ENCODE measurements at places on chromosomes 2 and 18.

DNA sequence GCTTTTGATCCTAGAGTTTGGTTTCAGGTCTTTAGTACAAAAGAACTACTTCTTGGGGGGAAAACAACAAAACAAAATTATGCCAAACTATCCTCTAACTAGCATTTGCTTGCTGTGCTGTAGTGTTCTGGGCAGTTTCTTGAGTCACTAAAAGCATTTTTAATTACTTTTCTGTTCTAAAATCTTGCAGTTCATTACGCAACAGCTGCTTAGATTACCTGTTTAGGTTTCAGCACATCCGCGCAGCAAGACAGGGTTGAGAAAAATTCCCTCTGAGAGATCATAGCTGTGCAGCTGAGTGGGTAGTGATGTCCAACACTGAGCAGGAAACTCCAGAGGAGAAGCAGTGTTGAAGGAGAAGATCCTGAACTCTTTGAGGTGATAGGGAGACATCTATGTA lies 9.0 kb downstream of the DAW1 start:
- no peak for DNase-seq

- no peak for DNase-seq
Observed at GRCh38 chr2:240457223-240458043, 22.0 kb downstream of the GPC1 start.

DNA sequence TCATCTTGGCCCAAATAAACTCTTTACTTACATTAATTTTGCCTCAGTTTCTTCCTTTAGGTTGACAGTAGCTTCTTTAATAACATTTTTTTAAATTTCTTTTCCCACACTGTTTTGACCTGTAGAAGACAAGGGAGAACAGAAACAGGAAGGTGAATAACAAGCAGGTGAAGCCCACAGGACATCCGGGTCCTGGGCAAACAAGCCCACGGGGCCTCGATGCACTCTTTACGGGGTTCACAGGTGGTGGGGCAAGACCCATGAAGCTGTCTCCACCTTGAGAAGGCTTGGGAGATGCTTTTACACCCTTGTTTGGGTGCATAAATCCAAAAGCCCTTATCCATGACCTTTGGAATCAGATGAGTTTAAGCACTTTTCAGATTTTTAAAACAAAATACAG lies 301.0 kb upstream of the MGAT5 start:
- DNase-seq, result no peak

DNA sequence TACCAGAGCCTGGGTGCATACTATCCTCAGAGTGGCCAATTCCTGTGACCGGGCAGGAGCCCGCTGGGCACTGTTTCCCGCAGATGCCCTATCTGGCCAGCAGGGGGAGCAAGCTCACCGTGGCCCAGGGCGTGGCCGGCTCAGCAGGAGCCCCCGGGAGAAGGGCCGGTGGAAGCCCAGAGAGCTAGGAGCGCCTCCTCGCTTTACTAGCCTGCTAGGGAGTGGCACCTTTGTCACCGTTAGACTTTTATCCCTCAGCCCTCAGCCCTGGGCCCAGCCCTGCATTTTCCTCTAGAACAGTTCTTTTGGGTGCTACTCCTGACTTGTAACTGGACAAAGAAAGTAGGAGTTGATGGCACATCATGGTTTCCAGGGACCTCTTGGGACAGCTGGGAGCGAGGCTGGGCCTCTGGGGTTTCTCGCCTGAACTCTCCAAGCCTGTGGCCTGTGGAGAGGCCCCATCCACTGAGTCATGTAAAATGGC lies 24.0 kb downstream of the TMEM177 start:
- peak; percentile 41 for DNase-seq

- no peak for DNase-seq
Observed at GRCh38 chr2:234254783-234255521, 204.4 kb downstream of the SPP2 start.

DNA sequence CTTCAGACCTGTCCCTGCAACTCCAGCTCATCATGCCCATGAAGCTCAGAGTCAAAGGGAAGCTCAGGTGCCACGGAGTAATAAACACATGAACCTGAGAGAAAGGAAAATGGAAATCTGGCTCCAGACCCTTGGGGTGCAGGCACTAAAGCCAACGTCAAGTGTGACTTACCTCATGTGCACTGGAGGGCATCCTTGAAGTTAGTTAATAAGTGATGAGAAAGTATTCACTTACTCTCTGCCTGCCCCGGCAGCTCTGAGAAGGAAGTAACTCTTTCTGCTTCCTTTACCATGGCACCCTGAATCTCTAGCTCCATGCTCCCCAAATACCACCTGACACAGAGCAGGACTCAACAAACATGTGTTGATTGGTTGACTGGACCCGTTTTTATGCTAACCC lies 21.4 kb upstream of the AGAP1 start:
- no peak for DNase-seq

- DNase-seq, result no peak
Observed at GRCh38 chr2:183185534-183185933, 61.3 kb downstream of the NUP35 start.

- DNase-seq, result no peak
Observed at GRCh38 chr18:34357944-34358580, 133.3 kb upstream of the NOL4 start.

DNA sequence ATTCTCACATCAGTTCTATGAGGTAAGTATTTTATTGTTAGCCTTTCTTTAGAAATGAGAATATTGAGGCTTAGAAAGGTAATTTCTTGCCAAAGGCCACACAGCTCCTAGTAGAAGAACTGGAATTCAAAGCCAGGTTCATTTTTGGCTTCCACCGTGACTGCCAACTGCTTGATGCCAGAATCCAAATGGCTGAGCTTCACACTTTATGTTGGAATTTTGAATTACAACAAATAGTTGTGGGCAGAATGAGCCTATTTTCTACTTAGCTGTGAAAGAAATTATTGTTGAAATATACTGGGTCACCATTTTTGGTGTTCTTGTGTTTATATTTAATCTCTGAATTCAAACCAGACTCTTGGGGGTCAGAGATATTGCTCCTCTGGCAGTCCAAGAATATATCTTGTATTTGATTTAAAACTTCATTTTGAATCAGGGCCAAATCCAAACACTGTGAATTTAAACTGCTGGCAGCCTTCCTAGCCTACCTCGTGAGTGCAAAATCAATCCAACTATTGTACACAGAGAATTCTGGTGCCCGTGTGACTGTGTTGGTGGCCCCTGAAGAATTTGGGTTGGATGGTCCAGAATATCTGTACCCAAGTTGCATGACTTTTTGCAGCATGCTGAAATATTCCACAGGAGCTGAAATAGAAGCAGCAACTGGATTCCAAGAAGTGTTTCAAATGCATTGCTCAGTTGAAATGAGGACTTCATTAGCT lies 35.6 kb upstream of the LPIN1 start:
- DNase-seq, result no peak

GRCh38 chr2:200369886-200370285 lies 63.4 kb downstream of the SPATS2L start:
- DNase-seq, result no peak

- no peak for DNase-seq
Observed at GRCh38 chr18:50014606-50015005, 180.3 kb downstream of the MYO5B start.

- no peak for DNase-seq
Observed at GRCh38 chr2:217360781-217361482, 501.1 kb upstream of the TNP1 start.

DNA sequence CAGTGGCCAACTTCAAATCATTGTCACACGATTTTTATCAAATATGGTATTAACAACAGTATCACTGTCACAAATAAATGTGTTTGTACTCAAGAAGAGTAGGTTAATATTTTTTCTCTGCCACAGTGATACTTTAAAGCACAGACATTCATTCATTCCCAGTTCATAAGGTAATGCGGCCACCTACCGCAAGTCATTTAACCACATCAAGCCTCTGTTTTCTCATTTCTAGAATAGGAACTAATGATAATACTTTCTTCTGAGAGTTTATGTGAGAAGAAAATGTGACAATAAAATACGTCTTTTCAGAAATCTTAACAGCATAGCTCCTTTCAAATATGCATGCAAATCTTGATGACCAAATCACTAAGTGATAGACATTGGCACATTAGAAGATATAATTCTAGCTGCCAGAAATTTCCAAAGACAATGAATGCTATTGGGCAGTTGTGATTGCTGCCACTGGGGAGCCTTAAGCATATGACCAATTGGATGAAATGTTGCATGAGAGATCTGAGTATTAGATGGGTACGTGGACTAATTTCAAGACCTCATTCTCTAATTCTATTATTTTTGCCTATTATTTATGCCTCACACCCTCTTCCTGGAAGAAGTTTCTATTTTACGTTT lies 430.9 kb downstream of the PID1 start:
- DNase-seq, result no peak

GRCh38 chr2:238914648-238915015 lies 66.7 kb downstream of the TWIST2 start:
- peak; percentile 47 for DNase-seq

DNA sequence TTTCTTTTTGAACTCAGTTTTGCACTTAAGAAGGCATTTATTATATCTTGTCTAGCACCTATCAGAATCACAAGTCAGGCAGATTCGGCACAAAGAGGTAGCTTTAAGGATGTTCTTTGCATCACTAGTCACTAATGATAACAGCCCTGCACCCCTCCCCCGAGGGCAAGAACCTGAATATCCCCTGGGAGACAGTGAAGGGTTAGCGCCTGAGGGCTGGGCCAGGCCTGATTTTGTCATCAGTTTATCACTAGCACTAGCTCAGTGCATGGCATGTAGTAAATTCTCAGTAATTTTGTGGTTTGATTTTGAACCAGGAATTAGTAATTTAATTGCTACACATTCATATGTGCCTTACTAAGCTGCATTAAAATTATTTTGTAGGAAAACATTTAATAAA lies 23.9 kb upstream of the HS6ST1 start:
- no peak for DNase-seq

- peak; percentile 83 for DNase-seq
Observed at GRCh38 chr2:160581035-160581434, 87.4 kb upstream of the RBMS1 start.

DNA sequence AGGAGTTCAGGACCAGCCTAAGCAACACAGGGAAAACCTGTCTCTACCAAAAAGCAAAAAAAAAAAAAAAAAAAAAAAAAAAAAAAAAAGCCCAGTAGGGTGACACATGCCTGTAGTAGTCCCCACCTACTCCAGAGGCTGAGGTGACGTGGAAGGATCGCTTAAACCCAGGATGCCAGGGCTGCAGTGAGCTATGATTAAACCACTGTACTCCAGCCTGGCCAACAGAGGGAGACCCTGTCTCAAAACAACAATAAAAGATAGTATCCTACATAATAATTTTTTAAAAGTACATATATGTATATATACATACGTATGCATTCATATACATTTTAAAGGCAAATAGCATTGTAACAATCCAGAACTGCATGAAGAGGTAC lies 51.7 kb downstream of the SOS1 start:
- DNase-seq, result peak; percentile 51

GRCh38 chr2:3079466-3079865 lies 298.2 kb downstream of the EIPR1 start:
- no peak for DNase-seq

DNA sequence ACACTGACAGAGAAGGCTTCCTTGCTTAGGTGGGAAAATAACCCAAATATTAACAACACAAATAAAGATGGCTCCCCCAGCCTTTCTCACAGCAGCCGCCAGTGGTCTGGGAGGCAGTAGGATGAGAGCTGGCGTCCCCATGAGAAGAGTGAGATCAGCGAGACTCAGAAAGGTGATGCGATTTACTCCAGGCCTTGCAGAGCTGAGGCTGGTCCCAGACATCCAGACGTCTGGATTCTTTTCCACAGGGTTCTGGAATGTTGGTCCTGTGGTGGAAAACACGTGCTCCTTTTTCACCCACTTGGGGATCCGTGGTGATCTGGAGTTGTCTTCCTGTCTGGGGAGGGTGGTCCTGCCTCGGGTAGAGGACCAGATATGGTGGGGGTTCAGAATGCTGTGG lies 190.6 kb downstream of the CTIF start:
- peak; percentile 67 for DNase-seq

GRCh38 chr18:48129621-48130082 lies 199.2 kb upstream of the SMAD2 start:
- no peak for DNase-seq

DNA sequence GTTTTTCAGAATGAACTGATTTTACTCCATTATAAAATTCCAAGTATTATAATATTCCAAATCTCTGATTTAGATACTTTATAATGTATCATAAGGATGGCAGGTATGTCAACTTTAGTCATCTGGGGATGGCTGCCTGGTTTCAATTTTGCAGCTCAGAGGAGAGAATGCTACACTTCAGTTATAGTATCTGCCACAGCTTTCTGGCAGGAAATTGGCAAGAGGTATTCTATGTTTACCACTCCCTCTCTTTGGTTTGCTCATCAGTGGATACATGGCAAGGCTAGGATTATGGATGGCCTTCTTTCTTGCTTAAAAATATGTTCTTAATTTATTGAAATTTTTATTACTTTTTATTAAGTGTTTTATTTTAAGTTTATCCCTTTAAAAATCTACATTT lies 67.0 kb upstream of the TNFRSF11A start:
- DNase-seq, result no peak

- no peak for DNase-seq
Observed at GRCh38 chr18:43589611-43590151, 312.4 kb upstream of the SYT4 start.

GRCh38 chr2:182372661-182373060 lies 54.2 kb downstream of the PDE1A start:
- DNase-seq, result peak; percentile 75

GRCh38 chr2:133317178-133317577 lies 251.1 kb downstream of the NCKAP5 start:
- DNase-seq, result no peak

- DNase-seq, result no peak
Observed at GRCh38 chr2:76270096-76270710, 559.5 kb upstream of the GCFC2 start.

GRCh38 chr2:64770137-64770780 lies 116.5 kb upstream of the SERTAD2 start:
- DNase-seq, result no peak

DNA sequence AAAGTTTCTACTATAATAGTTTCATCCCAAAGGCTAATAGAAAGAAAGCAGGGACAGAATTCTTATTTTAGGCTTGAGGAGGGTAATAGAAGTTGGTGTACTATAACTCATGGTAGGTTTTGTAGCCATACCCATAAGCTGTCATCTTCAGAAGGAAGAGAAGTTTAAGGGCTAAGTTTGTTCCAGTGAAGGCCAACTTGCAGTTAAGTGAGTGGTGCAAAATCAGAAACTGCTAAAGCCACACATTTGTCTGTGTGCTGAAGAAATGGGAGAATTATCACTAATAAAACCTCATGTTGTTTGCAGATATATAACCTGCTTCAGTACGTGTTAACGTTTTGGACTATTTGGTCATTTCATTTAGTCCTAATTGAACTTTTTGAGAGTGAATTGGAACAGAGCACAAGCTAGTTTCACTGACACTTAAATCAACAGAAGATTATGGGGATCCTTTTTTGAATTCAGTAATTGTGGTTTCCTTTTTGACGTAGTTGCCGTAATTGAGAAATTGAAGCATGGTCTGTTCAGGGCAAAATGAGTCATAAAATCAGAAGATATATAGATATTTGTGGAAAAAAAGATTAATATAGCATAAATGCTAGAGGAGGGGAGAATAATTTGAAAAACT lies 69.1 kb downstream of the PHLPP1 start:
- no peak for DNase-seq
